ENCODE measurements at places on chromosomes 16 and 17.

- no peak for DNase-seq
Measured at GRCh38 chr17:64428406-64428805, 20.5 kb upstream of the MILR1 start.

DNA sequence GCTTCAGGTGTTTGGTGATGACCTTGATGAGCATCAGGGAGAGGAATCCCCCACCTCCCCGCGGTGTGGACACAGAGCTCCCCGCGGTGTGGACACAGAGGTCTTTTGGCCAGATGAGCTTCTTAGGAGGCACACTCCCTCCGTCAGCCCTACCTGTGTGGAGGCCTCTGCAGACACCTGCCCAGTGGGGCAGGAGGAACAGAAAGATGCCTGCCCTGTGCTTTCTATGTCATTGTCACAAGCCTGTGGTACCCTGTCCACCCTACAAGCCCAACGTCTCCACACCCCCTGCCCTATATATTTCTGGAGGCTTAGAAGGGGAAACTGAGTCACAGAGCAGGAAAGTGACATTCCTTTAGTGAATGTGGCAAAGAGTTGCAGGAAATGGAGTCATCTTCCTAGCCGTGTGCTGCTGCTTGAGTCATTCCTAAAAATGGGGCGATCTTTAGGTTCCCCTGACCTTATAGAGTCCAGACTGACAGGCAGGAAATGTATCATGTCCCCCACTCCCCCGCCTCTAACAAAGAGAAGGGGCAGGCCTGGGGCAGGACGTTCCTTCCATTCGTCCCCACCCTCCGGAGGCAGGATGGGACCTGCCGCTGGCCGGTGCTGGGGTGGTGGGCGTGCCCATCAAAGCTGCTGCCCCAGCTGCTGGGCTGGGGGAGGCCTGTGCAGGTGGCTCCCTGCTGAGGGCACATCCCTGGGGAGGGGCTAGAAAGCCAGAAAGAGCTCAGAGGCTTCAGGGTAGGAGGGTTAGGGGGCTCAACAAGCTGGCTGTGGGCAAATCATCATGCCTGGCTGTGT, 1.0 kb upstream of the C16orf74 start:
- no peak for DNase-seq

DNA sequence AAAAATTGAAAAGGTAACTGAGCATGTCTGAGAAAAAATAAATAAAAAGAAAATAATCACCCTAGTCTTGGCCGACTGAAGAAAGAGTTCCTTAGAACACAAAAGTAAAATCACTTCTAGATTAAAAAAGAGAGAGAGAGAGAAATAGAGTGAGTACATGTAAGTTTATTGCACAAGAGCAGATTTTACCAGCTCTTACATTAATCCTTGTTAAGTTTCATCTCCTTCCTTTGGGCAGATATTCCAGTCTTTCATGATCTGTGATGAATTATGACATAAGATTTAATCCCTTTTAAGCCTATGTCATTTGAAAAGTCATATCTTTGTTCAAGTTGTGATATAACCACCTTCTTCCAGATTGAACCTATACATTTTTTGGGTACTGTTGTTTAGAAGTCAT, 54.8 kb downstream of the NFAT5 start:
- no peak for DNase-seq

DNA sequence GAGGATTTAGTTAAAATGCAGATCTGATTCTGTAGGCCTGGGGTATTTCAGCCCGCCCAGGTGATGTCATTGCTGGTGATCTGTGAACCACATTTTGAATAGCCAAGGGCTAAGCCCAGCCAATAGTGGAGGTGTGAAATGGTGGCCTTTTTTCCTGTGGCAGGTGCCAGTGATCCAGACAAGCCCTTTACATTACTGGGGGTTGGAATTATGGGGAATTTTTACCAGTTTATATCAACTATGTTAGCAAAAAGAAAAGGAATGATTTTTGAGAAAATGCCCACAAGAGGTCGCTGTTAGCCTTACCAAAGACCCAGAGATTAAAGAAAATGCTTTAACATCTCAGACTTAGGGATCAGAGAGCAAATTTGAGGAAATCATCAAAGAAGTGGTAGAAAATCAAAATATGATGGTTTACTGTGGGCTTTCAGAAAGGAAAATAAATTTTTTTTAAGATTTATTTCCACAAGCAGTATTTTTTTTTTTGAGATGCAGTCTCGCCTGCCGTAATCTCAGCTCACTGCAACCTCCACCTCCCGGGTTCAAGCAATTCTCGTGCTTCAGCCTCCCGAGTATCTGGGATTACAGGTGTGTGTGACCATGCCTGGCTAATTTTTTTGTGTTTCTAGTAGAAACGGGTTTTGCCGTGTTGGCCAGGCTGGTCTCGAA, 3.9 kb downstream of the VPS35L start:
- no peak for DNase-seq

DNA sequence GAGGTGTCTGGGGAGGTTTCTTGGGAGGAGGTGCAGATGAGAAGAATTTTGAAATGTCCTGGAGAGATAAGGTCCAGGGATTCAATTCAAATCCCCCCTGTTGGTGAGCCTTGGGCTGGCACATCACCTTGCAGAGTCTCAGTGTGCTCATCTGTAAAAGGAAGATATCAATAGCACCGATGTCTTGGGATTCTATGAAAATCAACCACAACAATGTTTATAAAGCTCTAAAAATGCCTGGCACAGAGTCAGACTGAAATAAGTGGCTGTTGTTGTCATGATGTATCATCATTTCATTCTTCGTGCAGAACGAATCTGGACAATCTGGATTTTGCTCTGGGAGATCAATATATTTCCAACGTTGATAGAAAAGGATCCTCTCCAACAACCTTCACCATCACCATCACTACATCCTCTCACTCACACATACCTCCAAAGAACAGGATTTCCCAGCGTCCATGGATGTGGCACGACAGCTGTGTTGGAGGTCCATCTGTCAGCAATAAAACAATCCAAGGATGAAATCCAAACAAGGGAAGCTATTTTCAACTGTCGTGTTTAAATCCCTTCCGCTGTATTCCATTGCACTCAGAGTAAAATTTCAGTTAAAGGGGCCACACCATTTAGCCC, 393.7 kb upstream of the DYNLRB2 start:
- DNase-seq: no peak

DNA sequence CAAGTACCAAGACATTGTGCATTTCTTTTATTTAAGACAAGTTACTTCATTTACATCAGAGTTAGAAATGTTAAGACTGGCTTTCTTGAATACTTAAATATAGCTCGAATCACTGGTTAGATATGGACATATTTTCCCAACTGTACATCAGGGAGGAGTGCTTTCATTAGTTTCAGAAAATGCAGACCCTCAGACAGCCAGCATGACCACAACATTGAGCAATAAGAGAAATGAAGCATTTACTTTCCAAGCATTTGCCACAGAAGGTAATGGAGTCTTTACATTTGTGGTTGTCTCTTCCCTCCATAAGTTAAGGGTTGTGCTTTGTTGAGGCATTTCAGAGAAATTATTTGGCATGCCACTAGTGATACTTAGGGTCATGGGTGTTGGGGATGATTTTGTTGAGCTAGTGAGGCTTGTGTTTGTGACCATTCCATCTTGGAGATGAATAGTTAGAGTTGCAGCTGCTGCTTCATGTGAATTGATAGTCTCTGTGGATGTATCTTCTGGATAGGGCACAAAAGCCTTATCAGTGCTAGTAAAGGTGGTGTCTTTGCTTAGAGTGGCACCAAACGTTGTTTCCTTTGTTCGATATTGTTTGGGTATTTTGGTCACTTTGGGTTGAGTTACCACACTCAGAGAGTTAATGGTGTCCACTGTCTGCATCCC, 2.1 kb downstream of the OMG start:
- no peak for DNase-seq

GRCh38 chr16:29029168-29029994, 44.5 kb downstream of the LAT start:
- DNase-seq: peak; percentile 59

Data from ascending aorta (tissue), 2 donors.